ENCODE measurements at places on chromosomes 2 and 18. TPM values are rescaled to one million over a fixed set of nuclear protein-coding genes. Genes with fewer than 3 reads are reported as not detected.

SDC1 gene
- total RNA-seq: 15.5 TPM

ATP6V1B1 gene
- 0.31 TPM for total RNA-seq

TMEM247 gene
- total RNA-seq: not detected

- no peak for ATAC-seq
Measured at GRCh38 chr2:76711490-76711889, 810.7 kb downstream of the LRRTM4 start.

DOCK10 gene
- 67.8 TPM for total RNA-seq

DNA sequence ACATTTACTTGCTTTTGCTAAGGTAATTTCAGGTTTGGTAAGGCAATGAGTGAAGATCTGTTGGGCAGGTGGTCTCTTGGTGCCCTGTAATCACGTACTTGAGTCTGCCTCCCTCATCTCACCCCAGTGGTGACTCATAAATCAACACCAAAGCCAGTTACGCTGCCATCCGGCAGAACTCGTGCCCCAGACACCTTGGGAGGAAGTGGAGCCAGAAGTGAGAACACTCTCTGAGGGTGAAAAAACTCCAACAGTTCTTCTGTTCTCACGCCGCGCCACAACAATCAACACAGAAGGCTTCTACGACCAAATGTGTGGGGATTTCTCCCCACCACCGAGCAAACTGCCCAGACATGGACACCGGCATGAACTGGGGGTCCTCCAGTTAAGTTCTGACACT is 206.2 kb downstream of the ARL4C start:
- no peak for ATAC-seq

GRCh38 chr18:331221-331821 is 63.5 kb upstream of the THOC1 start:
- ATAC-seq: no peak

TRIM43 gene
- total RNA-seq: 0.32 TPM

CRYGD gene
- total RNA-seq: 2.2 TPM

DNA sequence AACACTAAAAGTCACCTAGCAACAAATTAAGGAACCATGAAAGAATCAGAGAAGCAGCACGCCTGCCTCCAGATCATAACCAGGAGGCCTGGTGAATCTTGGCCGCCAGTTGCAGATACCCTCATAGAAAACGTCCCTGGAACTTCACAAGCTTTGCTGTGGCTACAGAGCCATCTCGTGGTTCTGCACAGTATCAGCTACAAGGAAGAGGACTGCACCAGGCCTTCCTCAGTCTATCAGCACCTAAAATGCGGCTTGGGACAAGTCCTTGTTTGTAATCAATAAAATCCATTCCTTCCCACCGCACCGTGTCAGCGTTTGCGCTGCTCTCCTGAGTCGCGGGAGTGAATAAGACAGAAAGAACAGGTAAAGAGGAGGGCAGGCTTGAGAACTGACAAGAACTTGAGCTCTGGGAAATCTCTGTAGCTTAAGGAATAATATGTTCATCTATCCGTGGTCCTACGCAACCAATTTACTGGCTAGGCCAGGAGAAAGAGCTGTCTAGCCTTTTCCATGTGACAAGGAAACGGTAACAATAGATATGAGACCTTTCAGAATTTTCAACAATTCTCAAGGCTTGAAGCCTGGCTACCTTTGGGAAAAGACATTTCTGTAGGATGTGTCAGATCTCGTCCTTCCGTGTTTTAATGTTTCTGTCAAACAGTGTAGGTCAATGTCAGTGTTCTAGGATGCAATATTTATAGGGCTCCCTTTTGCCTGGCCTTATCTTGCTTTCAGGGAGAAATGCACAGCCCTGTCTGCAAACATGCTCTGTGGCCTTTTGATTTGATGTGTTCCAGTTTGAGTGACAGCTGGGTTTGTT is 128.5 kb upstream of the RAB12 start:
- ATAC-seq: peak; percentile 86

MATN3 gene
- 1.3 TPM for total RNA-seq

HJURP gene
- total RNA-seq: 0.11 TPM

DNA sequence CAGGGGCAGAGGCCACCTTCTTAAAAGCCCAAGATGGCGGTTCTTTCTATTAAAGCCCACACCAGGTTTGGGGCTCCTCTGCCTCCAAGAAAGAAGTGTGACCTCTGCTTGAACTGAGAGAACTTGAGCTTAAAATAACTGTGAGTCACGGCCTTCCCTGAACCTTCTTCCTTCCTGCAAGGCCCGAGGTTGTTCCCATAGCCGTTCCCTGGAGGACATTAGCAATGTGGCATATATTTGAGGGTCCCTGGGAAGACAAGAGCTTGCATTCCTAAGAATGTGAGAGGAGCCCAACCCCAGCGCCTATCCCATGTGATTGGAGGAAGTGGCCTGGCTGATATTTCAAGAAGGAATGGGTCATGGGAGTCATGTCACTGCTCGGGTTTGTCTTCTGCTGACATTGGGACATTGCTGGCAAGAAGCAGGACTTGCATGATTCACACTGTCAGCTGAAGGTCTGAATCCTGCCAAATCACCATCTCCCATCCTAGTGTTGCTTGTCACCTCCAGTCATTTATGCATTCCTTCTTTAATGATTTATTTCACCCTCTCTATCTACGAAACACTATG is 168.1 kb downstream of the TRIB2 start:
- peak; percentile 52 for ATAC-seq

All from motor neuron (in vitro differentiated cells).